ENCODE measurements at places on chromosomes 7 and 10.

GRCh38 chr7:5429857-5430611 lies 6.4 kb upstream of the TNRC18 start:
- DNase-seq, result peak; percentile 21

- DNase-seq, result peak; percentile 87
These were observed 23.7 kb downstream of the EPHB4 start for GRCh38 chr7:100803398-100804161.

GRCh38 chr10:37760817-37761216 lies 96.6 kb downstream of the ZNF248 start:
- DNase-seq, result no peak

- peak; percentile 10 for DNase-seq
These were observed 103.6 kb downstream of the LYZL1 start for GRCh38 chr10:29392376-29393021.

GRCh38 chr7:124113045-124113444 lies 80.2 kb upstream of the TMEM229A start:
- DNase-seq, result no peak

DNA sequence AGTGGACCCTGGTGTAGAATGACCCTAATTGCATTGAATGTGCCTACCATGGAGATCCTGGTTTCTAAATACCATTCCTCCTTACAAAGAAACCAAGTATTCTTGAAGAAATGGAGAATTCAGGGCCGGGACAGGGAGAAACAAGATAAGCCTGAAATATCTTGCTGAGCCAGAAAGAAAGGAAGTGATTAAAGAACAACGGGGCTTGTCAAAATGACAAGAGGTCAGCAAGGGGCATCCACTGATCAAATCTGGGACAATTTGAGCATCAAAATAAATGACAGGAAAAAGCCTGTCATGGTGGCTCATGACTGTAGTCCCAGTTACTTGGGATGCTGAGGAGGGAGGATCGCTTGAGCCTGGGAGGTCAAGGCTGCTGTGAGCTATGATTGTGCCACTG lies 8.1 kb downstream of the ABHD11 start:
- no peak for DNase-seq

GRCh38 chr7:1422512-1423263 lies 36.6 kb downstream of the MICALL2 start:
- DNase-seq, result no peak

DNA sequence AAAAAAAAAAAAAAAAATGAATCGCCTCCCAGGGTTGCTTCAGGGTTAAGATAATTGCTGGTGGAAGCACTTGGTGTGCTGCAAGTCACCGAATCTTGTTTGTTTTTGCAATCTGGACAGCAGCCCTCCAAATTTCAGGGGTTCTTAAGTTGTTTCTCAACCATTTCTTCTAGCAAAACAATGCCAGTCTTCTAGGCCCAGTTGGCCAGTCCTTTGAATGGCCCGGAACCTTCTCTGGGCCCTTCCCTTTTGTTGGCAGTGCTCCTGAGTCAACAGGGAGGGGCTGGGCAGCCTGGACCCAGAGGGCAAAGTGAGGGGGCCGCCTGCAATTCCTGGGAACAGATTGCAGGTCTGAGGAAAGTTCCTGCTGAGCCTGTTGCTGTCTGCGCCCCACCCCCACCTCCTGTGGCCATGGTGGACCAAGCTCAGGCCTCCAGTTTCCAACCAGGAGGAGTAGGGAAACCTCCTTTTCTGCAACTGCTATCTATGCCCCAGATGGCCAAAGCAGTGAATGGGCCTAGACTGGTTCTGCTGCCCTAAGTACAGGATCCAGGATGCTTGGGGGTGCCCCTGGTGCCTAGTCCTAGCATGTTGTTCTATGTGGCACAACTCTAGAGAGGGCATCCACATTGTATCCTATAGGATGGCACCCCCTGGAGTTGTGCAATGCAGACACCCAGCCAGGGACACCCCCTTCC lies 31.4 kb upstream of the PDCD4 start:
- no peak for DNase-seq

GRCh38 chr10:62511656-62512055 lies 137.5 kb downstream of the ZNF365 start:
- DNase-seq, result no peak

GRCh38 chr7:12623885-12624498 lies 53.5 kb downstream of the SCIN start:
- DNase-seq, result peak; percentile 14

- DNase-seq, result no peak
These were observed 3.5 kb downstream of the GRIFIN start for GRCh38 chr7:2472739-2473138.

DNA sequence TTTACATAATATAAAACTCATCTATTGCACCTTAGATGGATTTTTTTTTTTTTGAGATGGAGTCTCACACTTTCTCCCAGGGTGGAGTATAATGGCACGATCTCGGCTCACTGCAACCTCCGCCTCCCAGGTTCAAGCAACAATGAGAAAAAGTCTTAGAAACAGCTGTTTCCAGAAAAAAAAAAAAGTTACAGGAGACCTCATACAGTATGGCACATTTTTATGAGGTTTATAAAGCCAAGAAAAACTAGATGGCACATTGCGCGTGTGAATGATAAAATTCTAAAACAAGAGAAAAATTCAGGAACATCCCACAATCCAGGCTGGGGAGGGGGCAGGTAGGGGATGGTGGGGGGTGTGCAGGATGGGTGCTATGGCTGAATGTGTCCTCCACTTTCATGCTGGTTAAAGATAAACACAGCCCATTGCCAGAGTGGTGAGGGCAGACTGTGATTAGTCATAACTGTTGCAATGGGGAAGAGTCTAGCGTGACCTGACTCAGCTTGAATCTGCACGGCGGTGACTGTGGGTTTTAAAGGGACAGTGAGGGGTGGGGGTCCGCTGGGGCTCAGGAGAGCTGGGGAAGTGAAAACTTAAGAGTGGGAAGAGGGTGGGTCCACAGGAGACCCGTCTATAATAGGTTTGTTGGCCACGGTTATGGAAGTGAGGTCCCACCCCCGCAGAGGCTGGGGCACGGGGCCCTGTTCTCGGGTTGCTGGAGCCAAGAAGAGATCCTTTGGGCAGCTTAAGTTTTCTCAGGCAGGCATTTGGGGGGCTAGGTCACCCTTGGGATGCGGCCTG lies 11.9 kb upstream of the LRRC27 start:
- DNase-seq, result peak; percentile 80

DNA sequence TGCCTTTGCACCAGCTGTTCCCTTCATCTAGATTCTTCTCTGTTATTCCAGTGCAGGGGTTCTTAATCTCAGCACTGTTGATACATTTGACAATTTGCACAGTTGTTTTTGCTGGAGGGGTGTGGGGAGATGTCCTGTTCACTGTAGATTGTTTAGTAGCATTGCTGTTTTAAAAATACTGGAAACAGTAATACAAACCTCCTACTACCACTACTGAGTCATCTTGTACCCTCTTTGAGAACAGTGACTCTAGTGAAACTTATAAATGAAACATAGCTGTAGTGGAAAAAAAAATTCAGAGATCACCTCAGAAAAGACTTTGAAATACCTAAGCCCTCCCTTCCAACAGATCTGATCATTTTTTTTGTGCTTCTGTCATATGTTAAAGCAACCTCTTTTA lies 154.8 kb upstream of the TMEM196 start:
- no peak for DNase-seq

DNA sequence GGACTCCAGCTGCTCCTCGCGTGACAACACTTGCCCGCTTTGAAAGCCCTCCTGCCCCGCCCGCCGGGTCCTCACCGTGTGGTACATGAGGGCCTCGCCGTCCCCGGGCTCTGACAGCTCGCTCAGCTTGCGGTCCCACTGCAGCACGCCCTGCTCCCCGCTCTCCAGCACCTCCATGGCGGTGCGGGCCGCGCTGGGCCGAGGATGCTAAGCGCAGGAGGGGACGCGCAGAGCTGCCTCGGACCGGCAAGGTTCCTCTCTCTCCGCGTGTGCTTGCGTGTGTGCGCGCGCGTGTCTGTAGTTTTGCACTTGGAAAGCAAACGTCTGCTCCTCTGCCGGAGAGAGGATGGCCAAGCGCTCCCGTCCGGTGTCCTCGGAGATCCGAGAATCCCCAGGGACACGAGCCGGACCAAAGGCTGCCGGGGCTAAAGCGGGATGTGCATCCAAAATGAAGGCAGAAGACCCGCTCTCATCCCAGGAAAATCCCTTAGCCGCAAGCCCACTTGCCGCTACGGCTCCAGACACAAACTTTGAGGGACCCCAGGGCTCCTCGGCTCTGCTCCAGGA lies at the start of gene CREB3L2:
CREB3L2 (minus strand) TSS at position 558 of the 567 bp plus-strand sequence; CDS start at position 177, 381 bp downstream.
- DNase-seq, result peak; percentile 38

Measured in inflammatory macrophage (primary cell).